Substantia nigra (tissue), 51 donors: ENCODE measurements at places on chromosomes 13 and 19.
A peak's percentile ranks its signal among the peaks of the same experiment; 100 is the strongest.

DNA sequence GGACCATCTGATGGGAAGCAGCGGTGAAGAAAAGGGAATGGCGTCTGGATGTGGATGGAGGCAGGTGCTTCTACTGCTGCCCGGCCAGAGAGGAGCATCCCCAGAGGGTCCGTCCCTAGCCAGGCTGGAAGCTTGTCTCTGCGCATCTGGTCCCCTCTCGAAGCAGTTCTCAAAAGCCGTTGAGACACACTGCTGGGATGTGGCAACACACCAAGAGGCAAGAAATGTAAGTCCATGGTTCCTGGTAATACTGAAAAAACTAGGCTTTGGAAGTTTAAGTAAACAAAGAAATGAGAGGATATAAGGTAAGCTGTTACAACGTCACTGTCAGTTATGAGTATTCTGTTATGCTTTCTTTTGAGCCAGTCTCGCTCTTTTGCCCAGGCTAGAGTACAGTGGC is 15.1 kb upstream of the FFAR2 start:
- no peak for DNase-seq

GRCh38 chr19:43504426-43505185 is at the start of gene PHLDB3:
Gene PHLDB3, minus strand, starts transcription at chr19:43504746. Its CDS starts 628 bp downstream, at chr19:43504118.
- no peak for DNase-seq

GRCh38 chr13:45878966-45879365 is 27.4 kb upstream of the SIAH3 start:
- DNase-seq = no peak

- no peak for DNase-seq
These were observed 11.5 kb downstream of the PLPPR3 start for GRCh38 chr19:810077-810855.

GRCh38 chr19:34226036-34226435 is 28.3 kb upstream of the GARRE1 start:
- no peak for DNase-seq

DNA sequence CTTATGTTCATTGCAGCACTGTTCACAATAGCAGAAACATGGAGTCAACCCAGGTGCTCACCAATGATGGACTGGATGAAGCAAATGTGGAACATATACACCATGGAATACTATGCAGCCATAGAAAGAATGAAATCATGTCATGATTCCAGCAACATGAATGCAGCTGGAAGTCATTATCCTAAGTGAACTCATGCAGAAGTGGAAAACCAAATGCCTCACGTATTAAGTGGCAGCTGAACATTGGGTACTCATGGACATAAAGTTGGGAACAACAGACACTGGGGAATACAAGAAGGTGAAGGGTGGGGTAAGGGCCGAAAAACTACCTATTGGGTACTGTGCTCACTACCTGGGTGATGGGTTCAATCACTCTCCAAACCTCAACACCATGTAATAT is 915.9 kb downstream of the UQCRFS1 start:
- DNase-seq = no peak

DNA sequence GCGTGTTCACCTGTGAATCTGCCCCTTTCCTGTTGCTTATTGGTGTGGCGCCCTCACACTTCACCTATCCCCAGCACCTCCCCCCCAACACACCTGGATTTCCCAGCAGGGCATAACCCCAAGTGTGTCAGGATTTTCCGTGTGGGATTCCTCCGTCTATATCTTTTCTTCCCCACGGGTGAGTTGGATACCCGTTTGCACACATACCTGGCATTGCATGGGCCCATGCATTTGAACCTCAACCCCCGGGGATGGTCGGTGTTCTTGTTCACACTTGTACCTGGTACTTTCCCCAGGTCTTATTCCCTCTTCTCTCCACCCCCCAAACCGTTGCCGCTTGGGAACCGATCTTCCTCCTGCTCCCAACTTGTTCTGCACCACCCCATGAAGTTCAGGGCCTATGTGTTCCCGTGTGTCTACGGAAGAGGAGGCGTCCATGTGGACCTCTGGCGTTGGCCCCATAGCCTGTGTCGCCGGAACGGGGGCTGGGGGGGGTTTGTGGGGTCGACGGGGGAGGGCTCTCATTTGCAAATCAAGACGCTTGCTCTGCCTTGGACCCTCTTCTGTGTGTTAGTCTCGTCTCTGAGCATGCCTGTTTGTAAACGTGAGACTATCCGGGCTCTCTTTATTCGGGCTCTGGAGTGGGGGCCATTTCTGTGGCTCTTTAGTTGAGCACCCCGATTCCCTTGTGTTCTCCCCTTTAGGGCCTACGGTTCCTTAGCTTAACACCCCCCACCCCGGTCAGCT is 1.7 kb downstream of the PRR12 start:
- DNase-seq = no peak

DNA sequence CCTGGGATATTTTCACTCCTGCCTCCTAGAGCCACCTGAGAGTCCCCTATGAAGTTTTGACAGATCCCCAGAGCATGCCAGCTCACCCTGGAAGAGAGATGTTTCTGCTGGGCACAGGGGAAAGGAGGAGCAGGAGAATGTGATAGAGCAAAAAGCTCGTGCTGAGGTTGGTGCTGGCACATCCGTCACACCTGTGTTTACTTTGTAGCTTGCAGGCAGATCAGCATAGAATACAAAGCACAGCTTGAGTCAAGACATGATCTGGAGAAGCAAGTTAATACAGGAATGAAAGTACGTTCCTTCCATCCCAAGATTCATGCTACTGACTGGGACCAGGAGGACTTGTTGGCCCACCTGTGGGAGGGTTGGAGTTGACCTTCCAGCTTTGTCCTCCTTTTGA is 46.1 kb downstream of the HSPH1 start:
- no peak for DNase-seq

- DNase-seq = no peak
These were observed at the start of gene KLHL26 for GRCh38 chr19:18636969-18637629. Gene KLHL26, plus strand, starts transcription at chr19:18637028. Its CDS starts 27 bp downstream, at chr19:18637055.

GRCh38 chr19:12095111-12095790 is 30.7 kb downstream of the ZNF844 start:
- no peak for DNase-seq

DNA sequence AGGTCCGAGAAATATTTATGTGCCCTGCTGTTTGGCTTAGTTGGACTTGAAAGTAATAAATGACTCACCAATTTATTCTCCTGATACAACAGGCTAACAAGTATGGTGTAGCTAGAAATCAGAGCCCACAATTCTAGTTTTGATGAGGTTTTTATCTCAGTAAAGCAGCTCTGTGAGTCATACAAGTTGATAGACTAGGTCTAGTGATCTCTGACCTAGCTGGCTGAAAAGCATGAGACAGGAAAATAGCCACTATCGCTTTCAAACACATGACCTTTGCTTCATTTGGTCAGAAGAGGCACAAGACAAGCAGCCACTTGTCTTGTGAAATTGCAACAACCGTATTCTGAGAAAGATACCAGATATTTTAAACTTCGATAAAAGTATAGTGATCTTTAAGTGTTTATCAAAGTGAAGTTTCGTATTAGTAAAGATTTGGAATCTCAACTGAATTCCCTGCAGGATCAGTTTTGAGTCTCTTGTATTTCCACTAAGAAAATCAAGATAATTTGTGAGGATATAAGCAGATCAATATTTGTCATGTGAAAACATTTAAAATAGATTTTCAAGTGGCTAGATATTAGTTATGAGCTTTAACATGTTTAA is 126.7 kb downstream of the MAB21L1 start:
- DNase-seq = no peak

GRCh38 chr13:34667286-34668218 is 274.5 kb upstream of the NBEA start:
- DNase-seq = no peak

DNA sequence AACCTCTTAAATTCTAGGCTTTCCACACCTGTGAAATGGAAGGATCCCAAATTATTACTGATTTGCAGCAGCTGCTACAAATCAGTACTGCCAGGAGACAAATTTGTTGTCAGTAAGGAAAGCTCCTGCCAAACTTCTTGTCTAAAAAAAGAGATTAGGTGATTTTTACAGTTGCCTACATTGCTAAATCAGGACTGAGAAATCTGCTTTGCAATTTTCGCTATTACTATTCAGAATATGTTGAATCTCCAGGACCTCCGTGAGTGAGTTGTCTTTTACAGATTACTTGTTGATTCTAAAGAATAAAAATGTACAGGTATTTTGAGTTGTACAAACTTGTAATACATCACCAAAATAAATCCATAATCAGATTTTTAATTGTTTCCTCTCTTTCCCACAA is 1815.9 kb downstream of the PCDH9 start:
- no peak for DNase-seq

DNA sequence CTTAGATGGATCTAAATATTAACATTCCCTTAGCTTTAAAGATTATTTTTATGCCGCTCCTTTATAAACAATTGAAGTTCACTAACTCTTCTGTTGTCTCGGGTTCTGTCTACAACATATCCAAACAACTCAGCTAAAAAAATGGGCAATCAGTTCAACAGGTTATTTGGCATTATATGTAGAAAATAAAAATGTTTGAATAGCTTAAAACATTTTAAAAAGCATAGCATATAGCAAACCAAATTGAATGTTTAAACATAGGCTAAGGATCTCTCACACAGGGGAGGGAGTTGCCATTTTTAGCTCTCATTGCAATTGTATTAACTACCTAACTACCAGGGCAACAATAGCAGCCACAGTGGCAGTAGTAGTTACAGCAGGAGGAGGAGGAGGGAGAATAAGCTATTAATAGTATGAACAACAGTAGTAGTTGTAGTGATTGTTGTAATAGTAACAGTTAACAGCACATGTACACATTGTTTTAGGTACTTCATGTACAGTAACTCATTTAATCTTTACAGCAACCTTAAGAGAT is 404.2 kb downstream of the KCNRG start:
- DNase-seq = no peak

DNA sequence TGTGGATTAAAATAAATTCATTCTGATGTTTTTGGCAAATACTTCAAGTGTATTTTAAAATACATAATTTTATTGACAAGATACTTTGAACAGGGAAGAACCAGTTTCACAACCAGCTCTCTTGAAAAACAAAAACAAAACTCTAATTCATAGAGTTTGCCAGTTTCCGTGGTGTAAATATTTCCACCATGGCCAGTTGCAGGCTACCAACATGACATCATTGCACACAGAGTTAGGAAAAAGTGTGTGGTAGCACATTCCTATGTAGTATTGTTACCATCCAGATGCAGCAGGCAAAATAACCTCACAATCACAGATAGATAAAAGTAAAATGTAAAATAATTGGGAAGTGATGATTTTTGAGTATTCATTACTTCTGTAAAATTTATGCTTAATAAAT is 7.7 kb upstream of the RNF113B start:
- DNase-seq = no peak

GRCh38 chr13:101552786-101553185 is 100.3 kb downstream of the ITGBL1 start:
- DNase-seq = no peak

- peak; percentile 85 for DNase-seq
These were observed 6.0 kb downstream of the SYCE2 start for GRCh38 chr19:12913011-12913561.
